ELR (cell line): ENCODE measurements at places on chromosomes 2 and 18.

- DNase-seq, result peak; percentile 52
These were observed 248.8 kb upstream of the FN1 start for GRCh38 chr2:215684448-215685237.

DNA sequence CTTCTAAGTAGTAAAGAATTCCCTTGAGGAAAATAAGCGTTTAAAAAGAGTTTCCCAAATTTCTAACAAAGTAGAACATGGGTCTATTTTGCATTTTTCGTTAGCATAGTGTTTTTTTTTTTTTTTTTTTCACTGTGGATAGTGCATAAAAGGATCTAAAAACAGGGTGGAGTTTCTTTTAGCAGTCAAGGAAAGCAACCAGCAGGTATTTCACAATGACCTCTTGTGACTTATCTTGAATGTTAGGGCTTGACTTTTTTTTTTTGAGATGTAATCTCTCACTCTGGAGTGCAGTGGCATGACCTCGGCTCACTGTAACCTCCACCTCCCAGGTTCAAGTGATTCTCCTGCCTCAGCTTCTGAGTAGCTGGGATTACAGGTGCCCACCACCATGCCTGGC is 14.9 kb upstream of the DGKD start:
- no peak for DNase-seq

DNA sequence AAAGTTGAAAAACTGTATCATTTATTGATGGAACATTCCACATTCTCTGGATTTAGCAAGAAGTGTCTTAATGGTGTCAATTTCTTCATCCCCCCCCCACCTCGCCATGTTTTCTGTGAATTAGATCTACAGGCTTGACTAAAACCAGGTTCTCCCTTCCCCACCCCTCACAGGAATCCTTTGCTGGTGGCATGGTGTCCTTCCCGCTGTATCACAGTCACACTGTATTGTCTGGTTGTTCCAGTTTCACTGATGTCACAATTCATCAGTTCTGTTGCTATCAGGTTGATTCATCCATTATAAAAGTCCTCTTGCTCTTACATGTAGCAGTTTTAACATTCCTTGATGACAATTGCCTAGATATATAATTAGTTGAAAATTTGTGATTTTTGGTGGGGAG is 6.1 kb upstream of the SNORC start:
- DNase-seq, result no peak

GRCh38 chr18:54125429-54125828 is 99.0 kb downstream of the MBD2 start:
- no peak for DNase-seq

- peak; percentile 58 for DNase-seq
These were observed 38.5 kb upstream of the PDCL3 start for GRCh38 chr2:100524331-100524730.

DNA sequence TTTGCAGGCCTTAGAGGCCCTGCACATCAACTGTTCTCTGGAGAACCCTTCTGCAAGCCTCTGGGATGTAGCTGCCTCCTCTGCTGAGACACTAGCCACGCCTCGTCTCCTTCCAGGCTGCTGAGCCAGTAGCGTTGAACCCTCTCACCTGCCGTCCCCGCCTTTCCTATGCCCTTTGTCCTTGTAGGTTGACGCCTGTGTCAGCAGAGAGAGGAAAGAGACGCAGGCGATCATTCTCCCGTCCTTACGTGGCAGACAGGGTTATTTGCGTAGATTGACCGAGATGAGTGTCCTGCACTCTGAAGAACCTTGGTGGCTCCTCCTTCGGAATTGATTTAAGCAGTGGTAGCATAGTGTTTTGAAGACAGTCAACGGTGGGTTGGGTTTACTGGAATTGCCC is 27.8 kb downstream of the ID2 start:
- no peak for DNase-seq

DNA sequence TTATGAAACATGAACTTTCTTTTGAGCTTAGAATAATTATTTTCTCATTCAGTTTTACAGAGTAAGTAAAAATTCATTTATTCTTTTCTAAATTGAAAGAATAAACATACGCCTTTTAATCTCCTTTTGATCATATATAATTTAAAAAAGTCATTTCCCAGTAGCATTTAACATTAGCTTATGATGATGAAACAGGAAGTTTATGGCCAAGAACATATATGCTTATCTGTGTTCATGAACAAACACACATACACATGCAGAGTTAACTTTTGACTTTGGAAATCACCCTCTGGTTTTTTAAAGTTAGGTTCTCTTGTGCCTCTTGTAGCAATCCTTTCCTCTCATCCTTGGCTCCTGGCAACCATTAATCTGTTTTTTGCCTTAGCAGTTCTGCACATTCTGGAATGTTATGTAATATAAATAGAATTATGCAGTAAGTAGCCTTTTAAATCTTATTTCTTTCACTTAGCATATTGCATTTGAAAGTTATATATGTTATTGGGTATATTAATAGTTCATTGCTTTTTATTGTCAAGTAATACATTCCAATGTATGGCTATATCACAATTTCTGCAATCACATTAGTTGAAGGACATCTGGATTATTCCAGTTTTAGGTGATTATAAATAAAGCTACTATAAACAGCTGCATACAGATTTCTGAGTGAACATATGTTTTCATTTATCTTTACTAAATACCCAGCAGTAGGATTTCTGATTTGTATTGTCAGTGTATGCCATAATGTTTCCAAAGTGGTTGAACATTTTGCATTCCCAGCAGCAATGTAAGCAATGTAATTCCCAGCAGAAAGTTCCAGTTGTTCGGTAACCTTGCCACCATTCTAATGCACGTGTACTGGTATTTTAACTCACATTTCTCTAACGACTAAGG is 210.3 kb downstream of the ZRANB3 start:
- DNase-seq, result no peak

- DNase-seq, result no peak
These were observed 126.7 kb upstream of the COPS8 start for GRCh38 chr2:236959036-236959435.

GRCh38 chr2:172256886-172257285 is 154.2 kb upstream of the DLX2 start:
- no peak for DNase-seq

GRCh38 chr2:75592030-75592429 is 31.3 kb upstream of the EVA1A start:
- DNase-seq, result peak; percentile 94
